ENCODE measurements at places on chromosomes 4 and X.

DNA sequence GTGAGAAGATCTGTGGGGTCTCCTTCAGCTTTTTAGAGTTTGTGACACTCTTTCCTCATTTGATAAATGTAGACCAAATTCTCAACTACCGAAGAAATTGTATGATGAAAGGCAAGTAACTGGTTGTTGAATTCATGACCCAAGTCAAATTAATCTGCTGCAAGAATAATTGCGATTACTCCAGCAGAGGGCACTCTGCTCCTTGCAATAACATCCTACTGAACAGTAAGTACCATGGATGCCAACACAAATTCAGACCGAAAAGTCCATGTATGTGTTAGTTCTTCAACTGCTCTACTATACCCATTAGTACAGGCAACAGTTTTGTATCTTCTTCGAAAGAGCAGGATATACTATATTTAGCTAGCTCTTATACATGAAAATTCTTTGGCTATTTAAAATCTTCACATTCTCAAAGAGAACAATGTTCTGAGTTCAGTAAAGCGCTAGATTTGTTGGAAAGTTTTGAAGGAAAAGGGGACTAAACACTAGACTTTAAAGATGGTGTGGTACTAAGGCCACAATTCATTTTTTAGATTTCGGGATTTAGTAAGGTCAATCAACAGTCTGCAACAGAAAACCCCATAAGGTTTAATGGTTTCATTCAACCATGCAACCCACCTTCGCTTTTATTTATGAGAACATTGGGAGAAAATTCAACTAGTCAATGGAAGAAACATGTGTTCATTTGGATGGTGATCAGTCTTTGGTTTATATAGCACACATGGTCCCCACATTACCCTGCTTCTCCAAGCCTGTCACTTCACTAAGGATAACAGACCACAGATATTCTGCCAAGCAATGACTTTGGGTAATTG is 105.4 kb upstream of the TBC1D9 start:
- H3K4me1 ChIP-seq: peaks cover 11% of the 10 kb centered on the region
- H3K4me3 ChIP-seq: no peak overlapping the region
- H3K36me3 ChIP-seq: no peaks in the 10 kb centered on the region

DNA sequence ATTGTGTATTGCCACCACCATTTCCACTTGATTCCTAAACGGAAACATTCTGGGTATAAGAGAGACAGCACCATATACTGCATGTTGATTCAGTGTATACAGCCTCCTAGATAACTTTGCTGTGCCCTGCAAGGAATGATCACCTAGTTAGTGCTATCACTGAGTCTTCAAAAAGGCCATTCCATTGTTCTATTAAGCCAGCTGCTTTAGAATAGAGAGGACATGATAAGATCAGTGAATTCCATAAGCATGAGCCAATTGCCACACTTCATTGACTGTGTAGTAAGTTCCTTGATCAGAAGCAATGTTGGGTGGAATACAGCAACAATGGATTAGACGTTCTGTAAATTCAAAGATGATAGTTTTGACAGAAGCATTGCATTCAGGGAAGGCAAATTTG is 1047.3 kb downstream of the PCDH18 start:
- no peaks in the 10 kb centered on the region for H3K27me3 ChIP-seq
- no peaks in the 10 kb centered on the region for H3K4me1 ChIP-seq
- no peak overlapping the region for H3K27ac ChIP-seq
- H3K4me3 ChIP-seq: no peak overlapping the region
- H3K36me3 ChIP-seq: no peaks in the 10 kb centered on the region
- DNase-seq: no peak

DNA sequence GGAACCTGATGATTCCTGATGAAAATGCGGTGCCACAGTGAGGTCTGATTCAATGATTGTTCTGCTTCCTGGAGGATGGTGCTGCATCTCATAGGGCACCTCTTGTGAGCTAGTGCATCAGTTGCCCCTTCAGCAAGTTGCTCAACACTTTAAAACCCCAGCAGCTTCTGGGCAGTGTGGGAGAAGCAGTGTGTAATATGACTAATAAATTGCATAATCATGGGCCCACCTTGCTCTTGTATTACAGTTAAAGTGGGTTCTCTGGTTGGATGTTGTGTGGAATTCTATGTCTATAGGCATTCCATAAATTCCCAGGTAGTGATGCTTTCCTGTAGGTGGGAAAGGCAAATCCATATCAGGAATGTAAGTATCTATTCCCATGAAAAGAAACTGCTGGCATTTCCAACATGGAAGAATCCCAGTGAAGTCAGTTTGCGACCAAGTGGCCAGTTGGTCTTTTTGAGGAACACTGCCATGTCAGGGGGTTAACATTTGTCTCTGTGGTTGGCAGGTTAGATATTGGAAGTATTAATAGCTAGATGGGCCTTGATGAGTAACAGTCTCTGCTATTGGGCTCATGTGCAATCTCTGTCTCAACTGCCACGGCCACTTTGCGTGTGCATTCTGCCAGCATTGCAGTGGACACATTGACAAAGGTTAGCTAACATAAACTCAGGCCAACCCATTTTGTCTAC is 121.1 kb upstream of the OTUD4 start:
- H3K36me3 ChIP-seq: peaks cover 3% of the 10 kb centered on the region
- no peak overlapping the region for H3K27ac ChIP-seq
- no peak for DNase-seq
- H3K4me1 ChIP-seq: no peaks in the 10 kb centered on the region

- no peak overlapping the region for H3K4me3 ChIP-seq
- no peaks in the 10 kb centered on the region for H3K27me3 ChIP-seq
- DNase-seq: no peak
- no peaks in the 10 kb centered on the region for H3K4me1 ChIP-seq
These were observed 268.6 kb upstream of the SLIT2 start for GRCh38 chr4:19983072-19983471.

- no peak overlapping the region for H3K27ac ChIP-seq
- DNase-seq: no peak
- H3K36me3 ChIP-seq: peaks cover 2% of the 10 kb centered on the region
- H3K27me3 ChIP-seq: peaks cover 39% of the 10 kb centered on the region
These were observed 39.2 kb downstream of the SGMS2 start for GRCh38 chr4:107863850-107864371.

DNA sequence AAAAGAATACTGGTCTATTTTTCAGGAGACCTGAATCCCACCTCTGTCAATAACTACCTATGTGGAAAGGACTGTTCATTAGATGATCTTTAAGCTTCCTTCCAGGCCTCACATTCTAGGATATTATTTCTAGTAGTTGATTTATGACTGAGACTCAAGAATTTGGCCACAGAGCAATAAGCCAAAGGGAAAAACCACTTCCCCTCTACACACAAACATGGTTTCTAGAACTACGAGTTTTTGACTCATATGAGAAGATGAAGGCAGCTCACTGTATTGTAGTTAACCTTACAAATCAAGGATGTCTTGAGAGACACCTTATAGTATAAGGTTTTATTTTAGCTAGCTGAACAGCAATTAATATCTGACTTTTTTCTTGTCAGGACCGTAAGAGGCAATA is 36.9 kb upstream of the GDPD2 start:
- H3K4me3 ChIP-seq: no peak overlapping the region
- H3K4me1 ChIP-seq: no peaks in the 10 kb centered on the region
- H3K36me3 ChIP-seq: no peaks in the 10 kb centered on the region
- DNase-seq: no peak
- no peak overlapping the region for H3K27ac ChIP-seq

DNA sequence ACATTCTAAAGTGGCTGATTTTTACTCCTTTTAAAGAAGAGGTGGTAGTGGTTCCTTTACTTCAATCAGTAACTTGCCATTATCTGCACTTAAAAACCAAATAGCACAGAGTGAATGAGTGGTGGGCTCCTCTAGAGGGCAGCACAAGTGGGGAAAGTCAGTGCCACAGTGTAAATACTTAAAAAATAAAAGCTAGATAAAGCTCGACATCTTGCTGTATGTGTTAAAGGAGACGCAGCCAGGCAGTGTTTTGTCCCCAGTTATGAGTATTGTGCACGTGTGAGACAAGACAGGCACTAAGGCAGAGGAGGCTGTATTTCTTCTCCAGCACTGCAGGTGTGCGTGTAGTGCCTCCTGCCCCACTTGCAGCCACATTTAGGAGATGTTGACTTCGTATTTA is 24.6 kb downstream of the NAP1L5 start:
- H3K27me3 ChIP-seq: no peaks in the 10 kb centered on the region
- H3K4me3 ChIP-seq: no peak overlapping the region

GRCh38 chr4:70505151-70505748 is 13.1 kb upstream of the AMTN start:
- no peaks in the 10 kb centered on the region for H3K4me1 ChIP-seq
- peak; percentile 12 for DNase-seq
- no peaks in the 10 kb centered on the region for H3K36me3 ChIP-seq
- no peaks in the 10 kb centered on the region for H3K27me3 ChIP-seq
- no peak overlapping the region for H3K4me3 ChIP-seq

GRCh38 chr4:145731028-145731427 is 51.1 kb downstream of the C4orf51 start:
- peaks cover 15% of the 10 kb centered on the region for H3K4me1 ChIP-seq
- H3K27ac ChIP-seq: no peak overlapping the region

DNA sequence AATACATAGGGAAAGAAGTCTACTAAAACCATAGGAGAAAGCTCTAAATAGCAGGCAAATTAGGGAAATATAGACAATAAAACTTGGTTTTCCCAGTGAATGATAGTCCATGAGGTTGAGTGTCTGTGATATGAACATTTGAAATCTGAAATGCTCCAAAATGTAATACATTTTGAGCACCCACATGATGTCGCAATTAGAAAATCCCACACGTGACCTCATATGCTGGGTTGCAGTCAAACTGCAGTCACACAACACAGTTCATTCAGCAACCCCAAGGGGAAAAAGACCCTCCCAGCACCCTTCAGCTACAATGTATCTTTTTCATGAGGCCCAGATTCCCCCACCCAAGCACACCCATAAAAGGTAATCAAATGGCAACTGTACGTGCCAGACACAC is 155.6 kb downstream of the BTC start:
- no peak overlapping the region for H3K27ac ChIP-seq
- H3K27me3 ChIP-seq: peaks cover 11% of the 10 kb centered on the region
- H3K4me3 ChIP-seq: no peak overlapping the region
- H3K36me3 ChIP-seq: no peaks in the 10 kb centered on the region
- no peak for DNase-seq

GRCh38 chr4:145045180-145045579 is 52.8 kb downstream of the ANAPC10 start:
- no peaks in the 10 kb centered on the region for H3K36me3 ChIP-seq
- H3K27ac ChIP-seq: no peak overlapping the region
- peaks cover 12% of the 10 kb centered on the region for H3K4me1 ChIP-seq
- no peak for DNase-seq
- H3K27me3 ChIP-seq: no peaks in the 10 kb centered on the region
- no peak overlapping the region for H3K4me3 ChIP-seq

DNA sequence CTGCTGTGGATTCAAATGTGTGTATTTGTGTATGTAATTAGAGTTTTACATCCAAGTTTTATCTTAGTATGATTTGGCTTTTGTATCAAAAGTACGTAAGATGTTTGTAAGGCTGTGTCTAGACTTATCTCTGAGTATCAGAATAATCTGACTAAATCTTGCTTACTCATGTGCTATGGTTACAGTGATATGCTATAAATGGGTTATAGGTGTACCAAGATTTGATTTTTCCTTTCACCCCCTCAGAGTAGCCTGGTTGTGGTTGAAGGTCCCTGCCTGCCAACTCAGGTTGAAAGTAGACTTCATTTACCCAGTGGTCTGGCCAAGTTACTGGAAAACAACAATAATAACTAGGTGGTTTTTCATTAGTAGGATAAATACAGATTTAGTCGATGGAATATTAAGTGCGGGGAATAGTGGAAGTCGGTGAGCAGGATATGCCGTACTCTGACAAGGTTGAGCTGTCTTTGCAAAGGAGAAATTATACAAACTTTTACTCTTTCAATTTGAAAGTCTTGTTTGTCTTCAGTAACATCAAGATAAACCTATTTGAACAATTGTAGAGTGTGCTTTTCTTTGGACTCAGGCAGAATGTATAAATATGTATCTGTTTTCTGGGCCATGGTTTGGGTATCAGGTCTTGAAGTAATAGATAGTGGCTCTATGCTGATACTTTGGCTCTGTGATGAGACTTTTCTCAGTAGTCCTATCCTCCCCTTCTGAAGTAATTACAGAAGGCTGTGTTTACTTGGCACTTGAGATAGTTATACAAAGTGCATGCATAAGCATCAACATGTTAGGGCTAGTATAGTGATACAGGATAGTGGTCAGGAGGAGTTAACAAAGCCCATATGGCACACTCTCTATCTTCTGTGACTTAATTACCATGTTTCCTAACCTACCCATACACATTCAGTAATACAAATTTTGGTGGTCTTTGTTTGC is 23.7 kb downstream of the BMP2K start:
- DNase-seq: no peak
- H3K4me3 ChIP-seq: no peak overlapping the region
- H3K27me3 ChIP-seq: no peaks in the 10 kb centered on the region
- H3K27ac ChIP-seq: no peak overlapping the region
- peaks cover 10% of the 10 kb centered on the region for H3K4me1 ChIP-seq
- peaks cover 5% of the 10 kb centered on the region for H3K36me3 ChIP-seq

- peaks cover 2% of the 10 kb centered on the region for H3K36me3 ChIP-seq
- H3K4me3 ChIP-seq: peak overlapping the region; percentile 21
- H3K27me3 ChIP-seq: peaks cover 15% of the 10 kb centered on the region
- H3K27ac ChIP-seq: peak overlapping the region; percentile 45
These were observed 79.6 kb downstream of the SMIM20 start for GRCh38 chr4:25993395-25994185.

GRCh38 chrX:133335027-133335426 is 80.3 kb downstream of the GPC4 start:
- H3K27ac ChIP-seq: no peak overlapping the region
- no peaks in the 10 kb centered on the region for H3K36me3 ChIP-seq
- H3K4me1 ChIP-seq: no peaks in the 10 kb centered on the region
- H3K4me3 ChIP-seq: no peak overlapping the region
- no peak for DNase-seq

- H3K4me3 ChIP-seq: no peak overlapping the region
- peaks cover 18% of the 10 kb centered on the region for H3K4me1 ChIP-seq
- no peaks in the 10 kb centered on the region for H3K27me3 ChIP-seq
- H3K27ac ChIP-seq: peak overlapping the region; percentile 81
- DNase-seq: no peak
These were observed 72.6 kb downstream of the GPR82 start for GRCh38 chrX:41796577-41796976.

DNA sequence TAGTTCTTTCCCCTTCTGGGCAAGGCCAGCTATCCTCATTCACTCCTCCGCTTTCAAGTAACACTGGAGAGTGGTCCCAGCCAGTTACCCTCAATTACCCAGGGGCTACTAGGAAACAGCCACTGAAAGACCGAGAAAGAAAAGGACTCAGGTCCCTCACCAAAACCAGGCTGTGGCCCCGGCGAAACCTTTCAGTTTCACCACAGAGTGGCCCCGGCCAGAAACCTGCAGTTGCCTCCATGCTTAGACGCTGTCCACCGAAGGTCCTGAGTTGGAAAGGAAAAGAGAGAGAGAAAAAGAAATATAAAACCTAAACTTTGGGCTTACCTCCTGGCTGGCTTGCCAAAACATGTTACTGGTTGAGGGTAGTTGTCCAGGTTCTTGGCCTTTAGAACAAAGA is 5.0 kb upstream of the AREG start:
- peaks cover 3% of the 10 kb centered on the region for H3K4me1 ChIP-seq
- H3K36me3 ChIP-seq: no peaks in the 10 kb centered on the region
- H3K27me3 ChIP-seq: no peaks in the 10 kb centered on the region
- H3K27ac ChIP-seq: peak overlapping the region; percentile 44
- H3K4me3 ChIP-seq: no peak overlapping the region
